ENCODE measurements at places on chromosomes 1 and 21.
A peak's percentile ranks its signal among the peaks of the same experiment; 100 is the strongest.

- no peak for DNase-seq
These were observed 68.0 kb downstream of the TGFB2 start for GRCh38 chr1:218413179-218413578.

DNA sequence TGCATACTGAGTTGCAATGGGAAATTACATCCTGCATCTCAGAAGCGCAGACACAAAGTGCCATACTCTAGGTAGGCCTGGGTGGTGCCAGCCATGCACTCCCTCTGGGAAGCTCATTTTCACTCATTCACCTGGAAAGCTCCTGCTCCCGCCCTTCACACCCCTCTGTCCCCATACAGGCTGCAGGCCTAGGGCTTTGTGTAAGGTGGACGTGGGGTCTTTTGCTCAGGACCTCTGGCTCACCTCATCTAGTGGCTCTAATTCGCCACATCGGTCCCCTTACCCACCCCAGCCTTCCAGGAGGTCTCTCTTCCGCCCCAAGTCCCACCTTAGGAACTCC is 751 bp downstream of the MRPS15 start:
- DNase-seq: no peak

DNA sequence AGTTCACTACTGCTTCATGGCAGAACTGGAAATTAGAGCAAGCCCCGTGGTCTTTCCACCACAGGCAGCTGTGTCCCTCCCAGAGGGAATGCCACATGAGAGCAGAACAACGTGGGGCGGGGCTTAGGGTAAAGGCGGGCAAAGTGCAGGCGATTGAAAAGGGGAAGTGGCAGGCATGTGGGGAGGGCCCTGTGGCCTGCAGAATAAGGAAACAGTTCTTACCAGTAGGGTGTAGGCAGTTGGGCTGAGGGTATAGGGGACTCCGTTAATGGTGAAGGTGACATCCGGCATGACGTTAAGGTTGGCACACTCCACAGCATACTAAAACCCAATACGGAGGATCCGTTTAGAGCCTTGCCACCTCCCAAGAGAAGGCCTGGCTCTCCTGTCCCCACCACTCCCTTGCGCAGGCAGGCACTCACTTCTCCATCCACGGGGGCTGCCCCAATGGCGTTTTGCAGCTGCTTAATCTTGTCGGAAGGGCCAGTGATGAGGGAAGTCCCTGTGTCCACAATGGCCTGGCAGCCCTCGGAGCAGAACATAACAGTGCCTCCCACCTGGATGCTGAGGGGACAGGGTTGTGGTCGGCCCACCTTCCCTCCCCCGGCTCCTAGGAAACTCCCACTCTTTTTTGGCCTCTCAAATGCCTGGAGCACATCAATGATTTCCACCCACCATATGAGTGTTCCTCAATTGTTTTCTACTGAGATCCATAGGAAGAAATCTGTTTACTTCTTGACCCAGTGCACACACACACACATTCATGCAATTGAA is 9.1 kb upstream of the RAB7B start:
- DNase-seq: peak; percentile 11

- no peak for DNase-seq
These were observed 11.2 kb downstream of the THEMIS2 start for GRCh38 chr1:27883536-27883935.

DNA sequence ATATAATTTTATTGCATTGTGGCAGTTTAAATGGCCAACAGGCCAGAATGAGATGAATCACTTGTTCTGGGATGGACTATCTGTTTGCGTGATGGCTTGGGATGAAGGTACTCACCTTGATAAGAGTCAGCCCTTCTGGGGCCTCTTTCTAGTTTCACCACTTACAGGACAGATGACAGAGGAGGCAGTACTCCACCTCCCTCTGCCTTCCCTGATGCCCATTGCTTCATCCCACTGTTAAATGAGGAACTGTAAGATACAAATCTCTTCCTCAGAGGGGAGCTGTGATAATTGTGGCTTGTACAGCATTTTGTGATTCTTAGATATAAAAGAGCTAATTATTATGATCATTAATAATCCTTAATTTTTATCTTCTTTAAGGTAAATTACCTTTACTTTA is 3.7 kb upstream of the TCHH start:
- DNase-seq: no peak

GRCh38 chr1:237139732-237140131 is 97.7 kb downstream of the RYR2 start:
- DNase-seq: no peak

GRCh38 chr1:58773406-58773840 is 10.4 kb downstream of the JUN start:
- DNase-seq: no peak

GRCh38 chr1:168447871-168448270 is 95.9 kb downstream of the XCL2 start:
- no peak for DNase-seq

DNA sequence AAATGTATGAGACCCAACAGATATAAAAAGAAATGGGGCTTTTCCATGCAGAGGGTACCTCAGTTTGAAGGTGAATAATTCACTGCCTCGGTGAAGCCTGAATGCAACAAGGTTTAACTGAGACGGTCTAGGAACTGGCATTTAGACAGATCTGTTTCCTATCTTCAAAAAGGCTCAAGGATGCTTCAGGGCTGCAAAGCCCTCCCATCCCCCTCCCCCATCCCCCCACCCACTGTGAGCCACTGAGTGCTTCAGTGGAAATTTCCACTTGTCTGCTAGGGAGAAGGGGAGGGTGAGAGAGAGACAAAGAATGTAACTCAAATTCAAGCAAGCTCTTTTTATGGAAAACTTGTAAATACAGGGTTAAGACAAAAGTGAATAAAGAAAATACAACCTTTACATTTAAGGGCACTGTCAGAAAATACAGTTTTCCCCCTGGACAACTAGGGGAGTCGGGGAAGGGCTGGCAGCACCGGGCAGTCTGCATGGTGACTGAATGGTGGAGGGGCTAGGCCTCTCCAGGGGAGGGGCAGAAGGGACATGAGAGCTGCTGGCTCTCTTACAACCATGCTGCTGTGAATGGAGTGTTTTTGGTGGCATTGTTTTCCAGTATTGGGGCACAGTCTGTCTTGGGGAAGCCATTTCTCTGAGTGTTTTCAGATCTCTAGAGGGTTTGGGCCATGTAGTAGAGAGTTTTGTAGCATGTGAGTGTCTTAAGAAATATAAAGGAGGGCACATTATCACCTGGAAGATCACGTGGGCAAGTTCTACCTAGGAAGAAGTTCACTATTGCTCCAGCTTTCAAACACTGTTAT is 56.7 kb downstream of the MRPS6 start:
- DNase-seq: no peak
